Upper lobe of left lung (tissue), 6 donors: ENCODE measurements at places on chromosomes 3 and 15. TPM values are rescaled to one million over a fixed set of nuclear protein-coding genes. Genes with fewer than 3 reads are reported as not detected.

DNA sequence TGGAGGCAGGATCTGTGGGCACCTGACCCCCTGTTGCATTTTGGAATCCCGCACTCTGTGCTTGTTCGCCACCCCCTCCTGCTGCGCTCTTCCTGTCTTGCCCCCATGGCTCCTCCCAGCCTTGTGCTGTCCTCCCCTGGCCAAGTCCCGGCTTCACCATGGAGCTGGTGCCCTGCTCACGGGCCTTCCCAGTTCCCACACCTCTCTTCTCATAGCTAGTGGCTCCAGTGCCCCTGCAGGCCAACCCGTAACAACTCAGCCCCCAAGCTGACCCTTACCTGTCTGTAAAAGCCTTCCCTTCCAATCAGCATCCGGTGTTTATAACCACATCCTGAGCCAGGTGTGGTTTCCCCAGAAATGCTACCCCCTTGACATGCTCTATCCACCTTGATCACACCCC, 407.7 kb upstream of the C2CD4B start:
- H3K4me1 ChIP-seq: no peaks in the 10 kb centered on the region
- no peaks in the 10 kb centered on the region for H3K27me3 ChIP-seq
- H3K36me3 ChIP-seq: no peaks in the 10 kb centered on the region
- peak; percentile 36 for DNase-seq

GRCh38 chr3:33834096-33834453, 35.6 kb downstream of the PDCD6IP start:
- no peak for DNase-seq
- no peak overlapping the region for H3K27ac ChIP-seq
- H3K4me1 ChIP-seq: peaks cover 3% of the 10 kb centered on the region
- no peaks in the 10 kb centered on the region for H3K27me3 ChIP-seq
- H3K4me3 ChIP-seq: no peak overlapping the region
- H3K36me3 ChIP-seq: peaks cover 56% of the 10 kb centered on the region

- no peak overlapping the region for H3K27ac ChIP-seq
- H3K27me3 ChIP-seq: no peaks in the 10 kb centered on the region
- H3K4me1 ChIP-seq: no peaks in the 10 kb centered on the region
- H3K36me3 ChIP-seq: no peaks in the 10 kb centered on the region
These were observed 242.0 kb downstream of the MAGI1 start for GRCh38 chr3:65796676-65797075.

DNA sequence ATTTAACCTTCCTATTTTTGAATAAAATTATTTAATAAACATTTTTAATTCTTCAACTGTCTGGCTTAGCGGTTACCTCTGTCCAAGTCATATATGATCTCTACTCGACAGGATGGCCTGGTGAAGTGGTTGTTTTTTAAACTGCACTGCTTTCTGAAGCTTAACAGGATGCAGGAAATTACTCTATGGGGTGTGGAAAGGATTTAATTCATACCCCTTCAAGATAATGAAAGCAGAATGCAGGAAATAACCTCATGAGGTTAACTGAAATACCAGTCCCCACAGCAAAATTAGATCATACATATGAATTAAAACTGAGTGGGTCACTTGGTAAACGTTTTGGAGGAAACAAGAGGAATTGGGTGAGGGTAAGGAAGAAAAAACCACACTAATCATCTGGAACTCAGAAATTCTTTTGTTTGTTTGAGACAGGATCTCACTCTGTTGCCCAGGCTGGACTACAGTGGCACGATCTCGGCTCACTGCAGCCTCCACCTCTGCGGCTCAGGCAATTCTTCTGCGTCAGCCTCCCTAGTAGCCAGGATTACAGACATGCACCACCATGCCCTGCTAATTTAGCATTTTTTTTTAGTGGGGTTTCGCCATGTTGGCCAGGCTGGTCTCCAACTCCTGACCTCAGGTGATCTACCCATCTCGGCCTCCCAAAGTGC, 50.1 kb downstream of the LYSMD4 start:
- DNase-seq: no peak
- H3K27me3 ChIP-seq: no peaks in the 10 kb centered on the region
- peaks cover 4% of the 10 kb centered on the region for H3K4me1 ChIP-seq
- H3K4me3 ChIP-seq: no peak overlapping the region
- H3K36me3 ChIP-seq: peaks cover 11% of the 10 kb centered on the region

DNA sequence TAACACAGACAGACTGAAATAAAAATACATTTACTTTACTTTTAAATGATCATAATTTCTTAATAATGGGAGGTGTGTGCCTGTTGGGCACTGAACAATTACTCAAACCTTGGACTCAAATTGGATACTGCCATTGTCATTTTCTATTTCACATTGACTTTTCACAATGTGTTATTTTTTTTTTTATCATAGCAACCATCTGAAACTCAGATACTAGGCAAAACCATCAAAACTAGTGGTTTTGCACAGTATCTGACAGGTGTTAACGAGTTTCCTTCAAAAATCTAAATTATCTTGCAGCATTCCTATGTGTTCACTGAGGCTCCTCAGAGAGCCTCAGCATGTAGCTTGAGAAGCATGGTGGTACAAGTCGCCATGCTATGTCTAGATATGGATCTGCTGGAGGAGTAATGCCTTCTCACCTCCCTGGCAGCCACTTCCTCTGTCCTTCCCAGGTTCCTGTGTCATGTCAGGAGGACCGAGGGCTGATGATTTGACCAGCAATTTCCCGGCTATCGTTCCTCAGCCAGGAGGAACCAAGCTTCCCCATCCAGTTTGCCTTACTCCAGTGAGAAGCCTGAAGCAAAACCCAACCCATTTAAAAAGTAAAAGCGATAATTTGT, 29.9 kb upstream of the RFTN1 start:
- no peak for DNase-seq
- H3K4me1 ChIP-seq: peaks cover 5% of the 10 kb centered on the region
- H3K27me3 ChIP-seq: no peaks in the 10 kb centered on the region
- H3K27ac ChIP-seq: no peak overlapping the region

GRCh38 chr15:99582508-99582960, 16.8 kb downstream of the MEF2A start:
- no peak overlapping the region for H3K27ac ChIP-seq
- no peak for DNase-seq
- H3K4me1 ChIP-seq: peaks cover 23% of the 10 kb centered on the region
- H3K36me3 ChIP-seq: no peaks in the 10 kb centered on the region

GRCh38 chr3:31981206-31982181, at the start of the genes OSBPL10 and ZNF860:
TSS of gene OSBPL10 (minus strand) at chr3:31981262. CDS start at chr3:31981179, 83 bp downstream.
TSS of gene ZNF860 (plus strand) at chr3:31981750. CDS start at chr3:31989080, 7,330 bp downstream.
- peak; percentile 93 for DNase-seq
- H3K27me3 ChIP-seq: no peaks in the 10 kb centered on the region

GRCh38 chr3:138578141-138578540, 15.9 kb downstream of the CEP70 start:
- H3K4me1 ChIP-seq: peaks cover 4% of the 10 kb centered on the region
- no peak overlapping the region for H3K4me3 ChIP-seq
- no peak overlapping the region for H3K27ac ChIP-seq

DNA sequence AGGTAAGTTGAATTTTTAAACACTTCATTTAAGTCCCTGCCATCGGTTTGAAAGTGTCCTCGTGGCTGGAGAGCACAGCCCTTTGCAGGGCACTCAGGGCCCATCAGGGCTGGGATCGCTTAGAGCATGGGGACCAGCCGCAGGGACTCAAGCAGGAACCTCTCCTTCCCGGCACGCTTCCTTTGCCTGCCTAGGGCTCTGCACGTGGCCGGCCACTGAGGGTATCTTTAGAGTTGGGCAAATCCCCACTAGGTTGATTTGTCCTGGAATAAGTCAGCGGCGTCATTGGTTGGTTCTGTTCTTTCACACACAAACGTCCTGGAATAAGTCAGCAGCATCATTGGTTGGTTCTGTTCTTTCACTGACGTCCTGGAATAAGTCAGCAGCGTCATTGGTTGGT, 131.6 kb downstream of the OCA2 start:
- no peak overlapping the region for H3K4me3 ChIP-seq
- H3K27me3 ChIP-seq: no peaks in the 10 kb centered on the region
- DNase-seq: no peak
- no peaks in the 10 kb centered on the region for H3K36me3 ChIP-seq

EIF4E3 gene
- 7.3 TPM for total RNA-seq

MTHFS gene
- 60.8 TPM for total RNA-seq

C3orf22 gene
- not detected for total RNA-seq
